ENCODE measurements at places on chromosomes 7 and 10.

GRCh38 chr10:107517811-107518210, 353.3 kb upstream of the SORCS1 start:
- DNase-seq, result no peak

DNA sequence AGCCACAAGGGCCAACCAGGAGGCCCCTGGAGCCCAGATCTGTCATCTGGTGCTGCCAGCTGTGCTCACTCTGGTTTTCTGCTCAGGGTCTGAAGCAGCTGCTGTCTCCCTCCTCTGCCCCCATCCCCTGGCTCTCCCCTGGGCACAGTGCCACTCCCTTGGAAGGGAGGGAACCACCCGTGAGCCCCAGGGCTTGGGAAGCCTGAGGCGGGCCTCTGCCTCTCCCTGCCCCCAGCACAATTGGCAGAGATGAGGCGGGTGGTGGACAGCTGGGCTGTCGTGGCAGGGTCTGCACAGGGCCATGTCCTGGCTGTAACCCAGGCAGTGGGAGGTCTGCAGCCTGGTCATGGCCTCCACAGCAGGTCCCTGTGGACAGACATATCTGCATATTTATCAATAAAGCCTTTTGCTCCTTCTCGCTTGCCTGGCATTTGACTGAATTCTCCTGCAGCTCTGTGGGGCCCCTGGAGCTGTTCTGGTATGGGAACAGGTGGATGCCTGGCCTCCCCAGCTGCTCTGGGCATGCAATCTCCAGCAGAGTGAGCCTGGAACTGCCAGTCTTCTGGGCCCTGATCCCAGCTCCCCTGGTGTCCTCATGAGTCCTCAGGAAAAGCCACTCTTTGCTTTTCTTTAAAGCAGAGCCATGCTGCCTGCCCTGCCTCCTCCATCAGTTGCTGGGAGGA, 1.6 kb upstream of the ANKRD2 start:
- DNase-seq, result no peak

- no peak for DNase-seq
Observed at GRCh38 chr10:3838460-3839437, 53.7 kb upstream of the KLF6 start.

DNA sequence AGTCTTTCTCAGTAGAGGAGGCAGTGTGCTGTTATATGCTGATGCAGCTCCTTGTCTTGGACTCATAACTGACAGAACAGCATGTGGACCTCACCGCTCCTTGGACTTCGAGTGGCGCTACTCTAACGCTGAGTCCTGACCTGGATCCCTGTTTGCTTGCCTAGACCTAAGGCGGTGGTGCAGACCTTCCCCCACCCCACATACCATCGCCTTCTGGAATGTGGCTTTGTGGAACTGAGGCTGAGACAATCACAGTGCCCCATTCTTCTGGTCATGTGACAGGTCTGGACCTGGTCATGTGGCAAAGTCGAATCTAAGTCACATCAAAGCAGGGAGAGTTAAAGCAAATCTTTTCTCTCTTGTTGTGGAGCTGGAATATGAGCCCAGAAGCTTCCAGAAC, 190.7 kb upstream of the MKI67 start:
- DNase-seq, result no peak

- no peak for DNase-seq
Observed at GRCh38 chr7:139571651-139572050, 48.2 kb downstream of the CLEC2L start.

- DNase-seq, result no peak
Observed at GRCh38 chr7:925601-926000, 28.9 kb downstream of the ADAP1 start.

- no peak for DNase-seq
Observed at GRCh38 chr7:119684763-119685162, 588.2 kb upstream of the KCND2 start.

GRCh38 chr7:128448751-128449302, 6.9 kb upstream of the HILPDA start:
- DNase-seq, result no peak

GRCh38 chr7:52271703-52272102, 763.7 kb upstream of the POM121L12 start:
- DNase-seq, result no peak

GRCh38 chr7:132295175-132295574, 281.1 kb downstream of the PLXNA4 start:
- DNase-seq, result no peak

DNA sequence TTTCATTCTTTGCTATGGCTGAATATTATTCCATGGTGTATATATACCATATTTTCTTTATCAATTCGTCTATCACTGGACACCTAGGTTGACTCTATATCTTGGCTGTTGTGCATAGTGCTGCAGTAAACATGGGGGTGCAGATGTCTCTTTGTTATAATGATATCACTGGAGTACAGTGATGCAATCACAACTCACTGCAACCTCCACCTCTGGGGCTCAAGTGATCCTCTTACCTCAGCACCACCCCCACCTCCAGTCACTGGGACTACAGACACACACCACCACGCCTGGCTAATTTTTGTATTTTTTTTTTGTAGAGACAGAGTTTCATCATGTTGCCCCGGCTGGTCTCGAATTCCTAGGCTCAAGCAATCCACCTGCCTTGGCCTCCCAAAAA, 15.6 kb downstream of the KLHL7 start:
- no peak for DNase-seq

- DNase-seq, result no peak
Observed at GRCh38 chr10:78173360-78174015, 139.8 kb downstream of the RPS24 start.

DNA sequence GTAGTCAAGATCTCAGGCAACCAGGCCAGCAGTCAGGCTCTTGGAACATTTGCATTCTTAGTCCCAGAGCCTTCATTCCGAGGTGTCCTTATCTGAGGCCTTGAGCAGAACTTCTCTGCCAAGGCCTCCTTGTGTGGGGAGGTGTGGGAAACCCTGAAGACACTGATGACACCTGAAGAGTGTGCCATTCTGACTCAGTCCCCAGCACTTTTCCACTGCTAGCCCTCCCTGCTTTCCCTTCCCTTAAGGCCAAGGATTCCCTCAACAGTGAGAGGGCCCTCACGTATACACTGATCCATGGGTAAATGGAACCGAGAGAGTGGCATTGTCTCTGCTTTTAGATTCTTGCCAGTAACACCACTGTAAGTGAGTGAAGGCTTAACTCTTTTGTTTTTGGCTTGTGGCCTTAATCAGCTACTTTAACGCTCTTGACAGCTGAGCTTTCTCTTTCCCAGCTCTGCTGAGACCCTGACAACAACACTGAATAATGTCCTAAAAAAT, 30.3 kb downstream of the TRDMT1 start:
- DNase-seq, result no peak

DNA sequence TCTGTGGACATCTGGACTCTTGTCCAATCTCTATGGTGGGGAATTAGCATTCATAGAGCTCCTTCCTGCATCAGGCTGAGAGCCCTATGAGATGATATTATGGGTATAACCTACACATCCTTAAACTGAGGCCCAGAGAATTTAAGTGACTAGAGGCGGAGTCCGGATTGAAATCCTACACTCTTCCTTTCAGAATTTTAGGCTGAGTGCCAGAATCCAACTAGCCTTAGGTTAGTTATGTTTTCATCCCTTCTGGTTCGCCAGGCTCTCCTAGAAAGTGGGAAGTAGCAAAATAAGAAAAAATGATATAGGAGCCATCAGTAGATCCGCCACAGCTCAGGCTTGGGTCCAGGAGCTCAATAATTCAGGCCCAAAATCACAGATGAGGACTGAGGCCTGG, 212.5 kb downstream of the GLI3 start:
- DNase-seq, result no peak

DNA sequence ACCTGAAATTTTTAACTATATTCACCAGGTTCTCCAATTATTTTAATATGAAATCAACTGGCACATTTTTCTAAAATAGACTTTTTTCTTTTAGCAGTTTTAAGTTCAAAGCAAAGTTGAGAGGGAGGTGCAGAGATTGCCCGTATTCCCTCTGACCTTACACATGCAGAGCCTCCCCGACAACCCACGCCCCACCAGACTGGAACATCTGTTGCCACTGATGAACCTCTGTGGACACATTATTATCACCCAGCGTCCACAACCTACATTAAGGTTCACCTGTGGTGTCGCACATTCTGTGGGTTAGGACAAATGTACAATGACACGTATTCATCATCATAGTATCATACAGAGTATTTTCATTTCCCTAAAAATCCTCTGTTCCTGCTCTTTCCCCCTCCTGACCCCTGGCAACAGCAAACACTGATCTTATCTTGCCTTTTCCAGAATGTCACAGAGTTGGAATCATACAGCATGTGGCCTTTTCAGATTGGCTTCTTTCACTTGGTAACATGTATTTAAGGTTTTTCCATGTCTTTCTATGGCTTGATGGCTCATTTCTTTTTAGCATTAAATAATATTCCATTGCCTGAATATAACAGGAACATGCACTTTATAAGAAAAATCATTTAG, 37.1 kb downstream of the COBL start:
- DNase-seq, result no peak

DNA sequence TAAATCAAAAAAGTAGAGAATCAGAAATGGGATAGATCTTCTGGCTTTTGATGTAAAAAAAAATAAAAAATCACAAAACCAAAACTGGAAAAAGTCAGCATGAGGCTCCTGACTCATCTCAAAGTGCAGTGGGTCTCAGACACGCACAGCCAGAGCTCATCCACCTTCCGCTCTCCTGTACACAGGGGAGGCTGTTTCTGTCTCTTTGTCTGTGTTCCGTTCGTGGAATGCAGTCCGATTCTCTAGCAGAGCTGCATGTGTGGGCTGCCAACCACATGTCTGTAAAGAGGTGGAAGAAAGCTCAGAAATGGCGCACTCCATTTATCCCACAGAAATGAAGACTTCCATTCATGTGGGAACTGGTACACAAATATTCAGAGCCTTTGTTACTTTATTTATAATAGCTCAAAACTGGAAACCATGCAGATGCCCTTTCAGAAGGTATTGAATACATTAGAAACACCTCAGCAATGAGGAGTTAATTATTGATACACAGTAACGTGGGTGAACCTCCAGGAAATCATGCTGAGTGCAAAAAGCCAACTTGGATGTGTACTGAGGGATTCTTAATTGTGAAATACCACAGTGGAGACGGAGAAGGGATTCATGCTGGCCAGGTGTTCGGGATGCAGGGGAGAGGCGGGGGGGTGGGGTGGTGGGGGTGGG, 123.3 kb downstream of the TRRAP start:
- DNase-seq, result no peak

DNA sequence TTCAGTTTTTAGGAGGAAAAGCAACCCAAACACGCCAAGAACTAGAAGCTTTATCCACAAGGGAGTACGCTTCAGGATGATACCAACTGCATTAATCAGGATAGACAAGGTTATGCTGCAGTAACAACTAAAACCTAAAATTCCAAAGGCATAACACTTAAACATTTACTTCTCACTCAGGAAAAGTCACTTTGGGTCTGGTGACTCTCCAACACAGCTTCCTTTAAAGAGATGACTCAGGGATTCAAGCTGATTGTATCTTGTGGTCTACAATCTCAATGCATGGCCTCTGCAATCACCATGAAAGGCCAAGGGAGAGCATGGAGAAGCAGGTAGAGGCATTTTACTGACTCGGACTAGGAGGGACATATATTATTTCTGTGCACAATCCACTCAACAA, 315.8 kb downstream of the KCNMA1 start:
- DNase-seq, result no peak

GRCh38 chr10:92187101-92187500, 103.8 kb downstream of the CPEB3 start:
- DNase-seq, result no peak

DNA sequence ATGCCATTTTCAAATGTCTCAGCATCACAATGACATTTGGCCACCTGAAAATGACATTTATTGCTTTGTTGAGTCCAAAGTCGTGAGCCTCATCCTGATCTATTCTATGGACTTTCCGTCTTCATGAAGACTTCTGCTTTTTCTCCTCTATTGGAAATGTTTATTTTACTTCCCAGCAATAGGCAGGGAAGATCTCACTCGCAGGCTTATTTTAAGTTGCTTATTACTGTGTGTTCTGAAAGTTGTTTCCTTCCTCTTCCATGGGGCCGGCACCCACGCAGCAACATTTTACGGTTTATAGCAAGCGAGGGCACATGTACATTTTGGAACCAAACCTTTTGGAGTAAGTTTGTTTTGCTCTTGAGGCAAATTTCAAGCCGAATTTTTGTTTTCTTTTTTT, 221.0 kb upstream of the KLF6 start:
- DNase-seq, result no peak

DNA sequence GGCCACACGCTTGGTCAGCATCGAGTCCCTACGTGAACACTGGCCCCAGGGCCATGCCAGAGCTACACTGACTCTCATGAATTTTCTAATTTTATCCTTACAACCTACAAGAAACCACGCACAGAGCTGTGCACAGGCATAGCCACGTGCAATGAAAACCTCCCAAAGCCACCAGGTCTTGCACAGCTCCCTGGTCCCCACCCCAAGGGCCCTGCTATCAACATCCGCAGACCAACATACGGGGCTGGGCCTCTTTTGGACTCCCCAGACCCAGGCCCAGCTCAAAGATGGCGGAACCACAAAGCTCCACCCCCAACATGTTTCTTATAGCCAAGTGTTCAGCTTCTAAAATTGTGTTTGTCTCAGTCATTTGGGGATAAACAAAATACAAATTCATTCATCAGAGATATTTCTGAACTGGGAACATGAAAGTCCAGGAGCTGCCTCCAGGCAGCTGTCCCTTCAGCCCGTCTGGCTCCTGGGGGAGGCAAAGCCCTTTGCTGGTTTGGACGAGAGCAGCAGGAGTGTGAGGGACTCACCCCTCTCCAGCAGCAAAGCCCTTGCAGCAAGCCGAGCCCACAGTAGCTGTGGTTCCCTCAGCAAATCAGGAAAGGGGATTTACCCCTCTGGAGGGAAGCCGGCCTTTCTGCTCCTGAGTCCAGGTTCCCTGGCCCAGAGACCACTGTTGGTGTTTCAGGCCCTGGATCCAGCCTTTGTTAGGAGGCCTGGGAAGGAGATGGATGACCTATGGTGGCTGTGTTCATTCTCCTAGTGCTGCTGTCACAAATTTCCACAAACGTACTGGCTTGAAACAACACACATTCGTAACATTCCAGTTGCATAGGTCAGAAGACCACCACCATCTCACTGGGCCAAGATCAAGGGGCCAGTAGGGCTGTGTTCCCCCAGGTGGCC, 75.1 kb downstream of the OAT start:
- no peak for DNase-seq

DNA sequence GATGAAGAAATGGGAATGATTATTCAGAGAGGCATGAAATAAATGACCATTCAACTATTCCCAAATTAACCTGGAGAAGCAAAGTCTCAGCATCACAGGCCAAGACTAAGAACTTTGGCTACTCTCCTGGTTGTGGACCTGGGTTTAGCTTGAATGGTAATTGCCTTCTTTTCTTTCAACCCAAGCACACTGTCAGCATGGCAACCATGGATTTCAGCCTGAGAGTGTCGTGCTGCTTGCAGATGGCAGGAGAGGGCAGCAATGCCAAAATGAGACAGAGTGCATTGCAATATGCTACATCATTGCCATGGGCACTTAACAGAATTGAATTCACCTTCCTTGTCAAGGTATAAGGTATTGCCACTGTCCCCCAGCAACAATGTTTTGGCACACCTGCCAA, 767.2 kb downstream of the REEP3 start:
- DNase-seq, result no peak

GRCh38 chr7:44787041-44787440, 9.4 kb upstream of the PPIA start:
- DNase-seq, result no peak
